Activated CD4-positive, CD25-positive, alpha-beta regulatory T cell (primary cell): ENCODE measurements at places on chromosomes 3 and 15.

DNA sequence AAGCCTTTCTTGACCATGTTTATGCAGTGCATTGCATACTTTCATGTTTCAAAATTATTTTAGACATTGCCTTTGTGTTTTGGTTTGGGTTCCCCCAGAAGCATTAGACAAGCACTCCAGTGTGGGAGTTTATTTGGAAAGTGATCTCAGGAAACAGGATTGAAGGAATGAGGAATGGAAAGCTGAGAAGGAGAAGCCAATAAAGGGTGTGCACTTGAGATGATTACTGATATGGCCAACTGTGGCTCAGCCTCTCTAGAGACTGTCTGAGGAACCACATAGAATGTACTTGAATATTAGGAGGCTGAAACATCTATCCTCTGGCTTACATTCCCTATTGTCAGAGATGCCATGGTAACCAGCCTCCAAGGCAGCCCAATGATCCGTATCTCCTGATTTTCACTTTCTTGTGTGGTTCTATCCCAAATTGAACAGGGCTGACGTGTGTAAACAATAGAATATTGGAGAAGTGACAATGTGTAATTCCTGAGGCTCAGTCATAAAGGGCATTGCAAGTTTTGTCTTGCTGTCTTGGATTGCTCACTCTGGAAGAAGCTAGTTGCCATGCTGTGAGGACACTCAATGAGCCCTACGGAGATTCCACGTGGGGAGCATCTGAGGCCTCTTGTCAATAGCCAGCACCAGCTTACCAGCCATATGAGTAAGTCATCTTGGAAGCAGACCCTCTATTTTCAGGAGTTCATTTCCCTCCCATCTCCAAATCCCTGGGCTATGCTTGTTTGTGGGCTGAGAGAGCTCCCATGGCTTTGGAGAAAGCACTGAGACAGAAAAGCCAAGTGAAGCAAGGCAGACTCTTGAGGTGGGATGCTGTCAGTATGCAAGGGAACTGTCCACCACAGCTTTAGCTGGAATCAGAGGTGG lies 84.7 kb downstream of the SCN11A start:
- no peak for DNase-seq

GRCh38 chr3:131505421-131505820 lies 2.6 kb upstream of the MRPL3 start:
- no peak for DNase-seq

DNA sequence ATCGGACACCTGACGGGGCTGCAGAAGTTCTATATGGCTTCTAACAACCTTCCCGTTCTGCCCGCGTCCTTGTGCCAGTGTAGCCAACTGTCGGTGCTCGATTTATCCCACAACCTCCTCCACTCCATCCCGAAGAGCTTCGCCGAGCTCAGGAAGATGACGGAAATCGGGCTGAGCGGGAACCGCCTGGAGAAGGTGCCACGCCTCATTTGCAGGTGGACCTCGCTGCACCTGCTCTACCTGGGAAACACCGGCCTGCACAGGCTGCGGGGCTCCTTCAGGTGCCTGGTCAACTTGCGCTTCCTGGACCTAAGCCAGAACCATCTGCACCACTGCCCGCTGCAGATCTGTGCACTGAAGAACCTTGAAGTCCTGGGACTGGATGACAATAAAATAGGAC lies 9.8 kb upstream of the LRRC34 start:
- no peak for DNase-seq

- DNase-seq, result no peak
Measured at GRCh38 chr3:127387556-127388153, 99.8 kb upstream of the PRR20G start.

- DNase-seq, result no peak
Measured at GRCh38 chr15:30068326-30068725, 14.4 kb upstream of the GOLGA8J start.

- DNase-seq, result no peak
Measured at GRCh38 chr15:98926236-98926635, 81.4 kb downstream of the PGPEP1L start.

DNA sequence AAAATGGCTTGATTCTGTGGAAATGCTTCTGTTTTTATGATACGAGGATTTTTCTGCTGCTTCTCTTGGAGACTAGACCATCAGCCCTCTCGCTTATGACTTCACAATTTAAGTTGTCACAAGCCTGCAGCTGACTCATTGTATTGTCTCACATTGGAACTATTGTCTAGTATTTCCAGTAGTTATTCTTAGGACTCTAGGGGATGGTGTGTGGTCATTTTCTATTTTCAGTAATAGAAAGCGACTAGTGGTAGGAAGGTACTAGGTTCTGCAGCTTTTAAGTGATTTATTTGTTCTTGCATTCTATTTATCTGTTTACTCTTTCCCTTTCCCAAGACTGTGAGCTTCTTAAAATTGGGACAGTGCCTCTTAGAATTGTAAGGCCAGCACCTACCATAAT lies 66.3 kb upstream of the CRTC3 start:
- no peak for DNase-seq

DNA sequence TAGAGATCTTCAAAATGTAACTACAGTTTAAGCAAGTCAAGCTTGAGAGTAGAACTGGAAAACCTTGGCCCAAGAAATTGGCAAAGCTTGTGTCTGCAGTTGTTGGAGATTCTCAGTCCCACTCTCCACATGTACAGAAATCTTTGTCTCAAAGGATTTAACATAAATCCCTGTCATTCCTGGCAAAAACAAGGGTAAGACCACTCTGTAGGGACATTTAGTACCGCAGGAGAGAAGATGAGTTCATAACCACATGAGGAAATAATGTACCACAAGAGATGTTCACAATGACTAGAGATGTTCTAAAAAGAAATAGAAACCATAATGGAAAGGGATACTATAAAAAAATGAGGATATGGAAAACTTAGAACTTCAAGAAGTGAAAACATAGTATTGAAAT lies 73.7 kb downstream of the RAB7A start:
- no peak for DNase-seq

- DNase-seq, result peak; percentile 57
Measured at GRCh38 chr15:90249203-90249863, at the start of gene TTLL13. TSS of gene TTLL13 (plus strand) at chr15:90249556. CDS start at chr15:90250631, 1,075 bp downstream.

GRCh38 chr3:65439641-65440284 lies 599.0 kb downstream of the MAGI1 start:
- no peak for DNase-seq

DNA sequence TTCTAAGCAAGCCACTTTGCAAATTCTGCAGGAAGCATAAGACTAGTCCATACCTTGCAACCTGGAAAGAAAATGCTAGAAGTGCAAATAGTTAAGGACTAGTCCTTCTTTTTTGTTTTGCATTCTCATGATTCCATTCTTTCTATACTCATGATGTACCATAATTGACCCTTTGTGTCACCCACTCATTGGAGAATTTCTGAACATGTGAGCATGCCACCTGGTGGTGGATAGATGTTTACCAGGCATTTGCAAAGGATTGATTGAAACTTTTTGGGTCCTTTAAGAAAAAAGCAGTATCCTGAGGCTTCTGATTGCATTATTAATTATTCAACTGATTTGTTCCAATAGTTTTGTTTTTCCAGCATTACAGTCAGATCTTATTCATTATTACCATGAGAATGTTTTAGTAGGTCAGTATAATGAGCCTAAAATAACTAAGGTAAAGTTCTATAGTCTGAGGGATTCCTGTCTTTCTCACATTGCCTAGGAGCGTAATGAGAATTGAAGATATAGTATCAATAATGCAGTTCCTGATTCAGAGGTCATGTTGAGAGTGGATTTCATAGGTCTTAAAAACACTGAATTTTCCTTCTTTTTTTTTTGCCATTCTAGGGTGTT lies 20.2 kb upstream of the DIPK2A start:
- no peak for DNase-seq

- no peak for DNase-seq
Measured at GRCh38 chr3:109563149-109563548, 225.8 kb upstream of the DPPA4 start.

DNA sequence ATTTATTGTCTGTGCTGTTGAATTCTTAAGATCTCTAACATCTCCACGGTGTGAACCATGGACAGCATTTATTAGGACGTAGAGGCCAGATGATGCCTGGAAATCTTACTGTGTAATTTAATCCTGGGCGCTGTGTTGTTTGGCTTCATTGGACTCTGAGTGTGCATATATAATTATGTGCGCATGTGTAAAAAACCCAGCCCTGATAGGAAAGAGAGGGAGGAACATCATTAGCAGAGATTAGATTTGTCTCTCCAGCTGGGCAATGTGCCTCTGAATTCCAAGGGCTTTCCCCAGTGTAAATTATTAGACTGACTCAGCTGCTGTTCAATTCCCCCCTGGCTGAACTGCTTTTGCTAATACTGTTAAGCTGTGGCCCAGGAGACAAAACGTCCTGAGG lies 39.6 kb downstream of the MAP3K13 start:
- no peak for DNase-seq

DNA sequence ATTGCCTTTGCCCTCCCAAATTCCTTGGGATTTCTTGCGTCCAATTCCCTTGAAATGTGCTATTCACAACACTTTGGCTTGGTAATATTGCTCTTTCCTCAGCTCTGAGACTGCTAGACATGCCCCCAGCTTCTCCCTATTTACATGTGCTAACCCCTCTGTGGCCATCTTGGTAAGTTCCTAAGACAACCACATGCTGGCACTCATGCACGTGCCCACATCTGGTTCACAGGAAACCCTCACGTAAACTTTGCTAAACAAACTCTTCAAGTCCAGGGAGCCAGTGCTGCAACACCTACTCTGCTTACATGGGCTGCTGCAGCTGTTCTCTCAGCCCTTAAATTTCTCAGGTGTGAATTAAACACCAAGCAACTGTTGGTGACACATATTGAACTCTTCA lies 121.8 kb downstream of the ADAMTSL3 start:
- no peak for DNase-seq

DNA sequence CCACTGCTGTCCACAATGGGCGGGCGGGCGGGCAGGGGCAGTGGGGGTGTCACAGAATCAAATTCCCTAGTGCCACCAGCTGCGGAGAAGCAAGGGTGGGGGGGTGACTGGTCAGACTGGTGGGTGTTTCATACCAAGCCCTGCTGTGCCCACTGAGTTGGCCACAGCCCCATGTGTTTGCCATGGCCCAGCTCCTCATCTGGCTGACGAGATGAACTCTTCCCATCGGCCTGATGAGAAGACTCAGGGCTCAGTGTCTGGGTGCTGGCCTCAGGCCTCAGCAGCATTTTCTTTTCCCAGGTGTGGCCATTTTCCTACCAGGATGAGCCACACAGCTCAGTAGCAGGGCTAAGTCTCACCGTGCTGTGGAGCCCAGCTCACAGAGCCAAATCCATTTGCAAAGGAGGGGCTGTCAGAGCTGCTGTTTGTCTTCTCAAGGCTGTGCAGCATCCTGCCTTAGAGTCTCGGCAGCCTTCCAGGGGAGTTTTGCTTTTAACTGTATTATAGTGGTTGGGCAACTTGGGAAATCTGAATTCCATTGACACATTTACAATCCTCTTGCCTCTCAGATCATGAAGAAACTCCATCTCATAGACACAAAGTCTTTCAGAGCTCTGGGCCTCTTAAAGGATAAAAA lies 176.8 kb downstream of the ABHD5 start:
- DNase-seq, result no peak

GRCh38 chr3:192880313-192880712 lies 37.3 kb downstream of the MB21D2 start:
- DNase-seq, result no peak

DNA sequence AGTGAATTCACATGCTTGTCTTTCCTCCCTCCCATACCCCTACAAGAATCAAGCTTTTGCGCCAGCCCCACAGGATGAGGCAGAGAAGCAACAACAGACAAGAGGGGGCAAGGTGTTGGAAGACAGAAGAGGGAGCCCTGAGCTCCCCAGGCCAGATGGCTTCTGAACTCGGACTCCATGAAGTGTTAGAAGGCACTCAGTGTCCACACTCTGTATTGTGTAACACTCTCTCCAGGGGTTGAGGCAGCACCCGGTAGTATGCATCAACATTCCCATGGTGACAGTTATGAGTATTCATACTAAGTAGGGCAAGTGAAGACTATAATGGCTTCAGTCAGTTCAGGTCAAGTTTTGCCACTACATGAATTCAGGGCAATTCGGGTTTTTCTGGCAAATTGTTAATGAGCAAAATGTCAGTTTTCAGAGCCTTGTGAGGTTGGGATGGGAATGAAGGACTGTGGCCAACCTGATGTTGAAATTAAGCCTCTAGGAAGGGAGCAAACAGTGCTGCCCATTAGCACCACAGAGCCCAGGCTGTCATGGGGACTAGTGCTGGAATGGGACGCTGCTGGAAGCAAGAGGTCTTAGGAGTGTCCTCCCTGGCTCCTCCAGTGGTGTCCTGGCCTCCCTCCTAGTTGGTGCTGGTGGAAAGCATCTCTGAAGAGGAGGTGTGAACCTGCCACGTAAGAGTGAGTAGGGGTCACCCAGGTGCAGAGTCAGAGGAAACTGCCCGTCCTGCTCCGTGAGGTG lies 79.4 kb downstream of the KLF15 start:
- no peak for DNase-seq

GRCh38 chr3:52509753-52510328 lies 14.7 kb downstream of the STAB1 start:
- DNase-seq, result no peak

DNA sequence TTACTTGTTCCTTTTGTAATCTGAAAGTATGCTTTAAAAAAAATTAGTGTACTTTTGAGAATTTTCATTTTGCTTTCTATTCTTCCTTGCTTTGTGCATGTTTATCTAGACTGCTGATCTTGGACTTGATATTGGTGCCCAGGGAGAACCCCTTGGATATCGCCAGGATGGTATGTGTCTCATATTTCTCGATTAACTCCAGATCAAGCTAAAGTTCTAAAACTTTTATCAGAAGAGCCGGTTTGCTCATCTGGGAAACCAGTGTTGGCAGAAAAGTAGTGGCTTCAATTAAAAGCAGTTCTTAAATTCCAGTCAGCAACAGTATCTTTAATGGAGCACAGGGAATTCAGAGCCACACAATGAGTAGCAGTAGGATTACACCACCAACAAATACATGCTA lies 38.6 kb downstream of the CTNNB1 start:
- no peak for DNase-seq

DNA sequence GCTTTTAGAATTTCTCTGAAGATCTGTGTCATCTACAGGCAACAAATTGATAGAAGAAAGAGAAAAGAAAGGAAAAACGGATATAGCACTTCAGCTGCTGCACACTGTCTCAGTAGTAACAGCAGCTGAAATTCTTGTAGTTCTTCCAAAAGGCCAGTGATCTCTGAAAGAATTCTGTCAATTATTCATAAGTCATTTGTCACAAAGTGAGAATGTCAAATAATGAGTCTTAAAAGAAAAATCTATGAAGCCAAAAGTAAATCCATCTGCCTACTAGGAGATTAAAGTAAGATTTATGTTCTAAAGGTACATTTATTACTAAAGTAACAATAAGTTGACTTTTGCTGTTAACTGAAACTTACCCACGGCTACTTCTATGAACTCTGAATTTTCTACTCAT lies 24.6 kb downstream of the IFT80 start:
- no peak for DNase-seq

GRCh38 chr3:55488398-55489055 lies 1.4 kb upstream of the WNT5A start:
- no peak for DNase-seq

DNA sequence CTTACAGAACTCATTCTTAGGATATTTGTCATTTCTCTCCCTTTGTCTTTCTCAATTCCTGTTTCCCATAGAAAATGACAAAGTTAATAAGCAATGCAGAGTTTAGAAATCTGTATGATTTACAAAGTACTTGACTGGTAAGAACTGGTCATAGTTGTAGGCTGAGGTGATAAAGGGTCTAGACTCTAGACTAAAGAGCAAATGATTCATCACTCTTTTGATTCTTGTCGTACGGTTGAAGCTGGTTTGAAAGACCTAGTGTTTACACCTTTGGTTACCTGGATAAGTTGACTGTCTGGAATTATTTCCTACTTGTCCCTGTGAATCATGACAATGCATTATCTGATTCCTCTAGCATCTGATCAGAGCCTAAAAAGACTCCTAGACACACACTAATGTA lies 58.9 kb upstream of the TP63 start:
- no peak for DNase-seq
